NCI-H510A (cell line): ENCODE measurements at places on chromosomes 6 and 20.

DNA sequence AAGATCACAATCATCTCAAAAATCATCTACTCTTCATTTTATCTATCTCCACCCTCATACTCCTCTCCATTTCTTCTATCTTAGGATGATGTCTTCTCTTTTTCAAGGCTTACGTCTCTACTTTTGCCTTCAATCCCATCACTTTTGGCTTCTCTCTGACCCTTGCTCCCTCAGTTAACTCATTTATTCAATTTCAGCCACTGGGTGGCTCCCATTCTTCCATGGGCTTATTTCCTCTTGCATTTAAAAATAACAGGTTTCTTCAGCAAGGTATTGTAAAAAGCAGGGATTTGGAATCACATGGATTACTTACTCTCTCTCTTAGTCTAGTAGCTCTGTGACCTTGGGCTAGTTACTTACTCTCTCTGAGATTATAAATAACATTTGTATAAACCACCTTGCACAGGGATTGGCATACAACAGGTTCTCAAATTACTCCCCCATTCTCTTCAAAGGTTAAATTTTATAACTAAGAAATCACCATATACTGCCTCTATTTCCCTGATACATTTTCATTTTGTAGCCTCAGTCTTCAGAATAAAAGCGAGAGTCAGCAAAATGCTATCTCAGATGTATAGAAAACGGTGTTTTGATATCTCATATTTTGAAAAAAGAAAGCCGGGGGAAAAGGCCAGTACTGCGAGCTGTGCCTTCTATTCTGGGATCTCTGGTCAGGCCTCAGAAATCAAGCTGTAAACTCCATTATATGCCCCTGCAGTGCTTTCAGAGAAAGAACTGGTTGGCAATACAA lies 5.5 kb downstream of the ZSCAN12 start:
- no peak for DNase-seq

DNA sequence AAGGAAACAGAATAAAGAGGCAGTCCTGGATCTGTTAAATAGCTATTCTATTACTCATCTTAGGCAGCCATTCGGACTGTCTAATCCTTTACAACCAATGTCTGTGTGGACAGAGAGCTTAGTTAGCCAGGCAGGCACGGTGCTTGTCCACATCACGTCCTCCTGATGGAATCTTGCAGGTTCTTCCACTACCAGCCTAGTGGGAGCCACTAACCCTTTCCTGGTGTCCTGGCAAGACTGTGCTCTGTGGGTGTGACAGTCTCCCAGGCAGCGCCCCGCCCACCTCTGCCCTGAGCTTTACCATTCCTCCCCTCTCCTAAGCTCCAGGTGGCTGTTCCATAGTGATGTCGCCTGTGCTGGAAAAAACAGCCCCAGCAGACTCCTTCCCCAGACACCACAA lies 78.3 kb upstream of the CLDN20 start:
- no peak for DNase-seq

- no peak for DNase-seq
Observed at GRCh38 chr6:7628909-7629308, 38.9 kb downstream of the SNRNP48 start.

DNA sequence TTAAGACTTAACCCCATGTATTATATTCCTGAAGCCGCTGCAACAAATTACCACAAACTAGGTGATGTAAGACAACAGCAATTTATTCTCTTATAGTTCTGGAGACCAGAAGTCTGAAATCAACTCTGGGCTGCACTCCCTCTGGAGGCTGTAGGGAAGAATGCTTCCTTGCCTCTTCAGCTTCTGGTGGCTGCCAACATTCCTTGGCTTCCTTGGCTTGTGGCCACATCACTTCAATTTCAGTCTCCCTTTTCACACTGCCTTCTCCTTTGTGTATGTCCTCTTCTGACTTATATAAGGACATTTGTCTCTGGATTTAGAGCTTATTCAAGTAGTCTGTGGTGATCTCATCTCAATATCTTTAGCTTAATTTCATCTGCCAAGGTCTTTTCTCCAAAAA lies 141.6 kb downstream of the DHX35 start:
- DNase-seq: no peak
